Activated T-helper 1 cell treated with anti-CD3 and anti-CD28 coated beads, Interleukin-2, amount 50 U/mL, for 16 hours (primary cell): ENCODE measurements at places on chromosomes 2 and 18.

DNA sequence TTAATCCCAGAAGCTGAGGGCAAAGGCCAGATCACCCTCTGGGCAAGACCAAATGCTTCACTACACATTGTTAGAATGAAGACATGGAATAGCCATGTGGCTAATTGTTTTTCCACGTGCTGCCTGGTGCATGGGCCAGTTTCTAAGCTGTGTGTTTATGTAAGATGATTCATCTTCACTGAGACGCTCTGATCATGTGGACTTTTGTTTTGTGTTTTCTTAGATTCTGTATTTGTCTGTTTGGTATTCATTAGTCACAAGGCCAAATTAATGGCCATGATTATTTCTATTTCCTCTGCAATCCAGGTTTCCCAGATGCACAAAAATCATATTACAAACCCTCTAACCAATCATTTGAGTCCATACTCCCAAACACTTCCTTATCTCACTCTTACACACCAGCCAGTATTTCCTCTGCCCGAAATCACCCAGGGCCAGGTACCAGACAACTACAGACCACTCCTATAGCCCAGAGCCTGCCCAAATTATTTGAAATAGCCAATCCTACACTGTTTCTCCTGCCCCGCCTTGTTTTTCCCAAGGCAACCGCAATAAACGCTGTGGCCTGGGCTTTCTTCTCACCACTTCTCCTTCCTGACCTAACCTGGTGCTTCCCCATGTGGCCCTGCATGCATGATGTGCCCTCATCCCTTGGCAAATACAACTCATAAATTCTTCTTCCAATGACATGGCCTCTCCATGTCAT is 94.2 kb upstream of the SP3 start:
- DNase-seq, result no peak

DNA sequence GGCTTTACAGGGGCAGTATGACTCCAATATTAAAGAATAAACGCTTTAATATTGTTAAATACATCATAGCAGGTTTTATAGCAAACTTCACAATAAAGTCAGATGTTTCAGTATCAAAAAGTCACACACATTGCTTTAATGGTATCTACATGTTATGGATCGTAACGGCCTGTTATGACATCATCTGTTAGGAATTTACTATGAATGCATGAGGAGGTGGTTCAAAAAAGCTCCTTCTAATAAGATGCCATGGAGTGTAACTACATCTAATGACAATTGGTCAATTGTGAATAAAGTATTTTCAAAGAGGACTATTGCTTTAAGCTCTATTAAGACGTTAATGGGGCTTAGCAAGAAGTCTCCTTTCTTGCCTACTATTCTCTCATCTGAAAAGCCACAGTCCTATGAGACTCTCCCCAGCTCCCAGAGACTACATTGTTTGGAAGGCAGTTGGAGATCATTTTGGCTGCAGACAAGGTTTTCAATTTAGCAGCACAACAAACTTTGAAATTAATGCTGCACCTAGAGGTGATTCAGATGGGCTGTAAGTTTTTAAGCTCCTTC is 300.7 kb upstream of the MEIS1 start:
- no peak for DNase-seq

DNA sequence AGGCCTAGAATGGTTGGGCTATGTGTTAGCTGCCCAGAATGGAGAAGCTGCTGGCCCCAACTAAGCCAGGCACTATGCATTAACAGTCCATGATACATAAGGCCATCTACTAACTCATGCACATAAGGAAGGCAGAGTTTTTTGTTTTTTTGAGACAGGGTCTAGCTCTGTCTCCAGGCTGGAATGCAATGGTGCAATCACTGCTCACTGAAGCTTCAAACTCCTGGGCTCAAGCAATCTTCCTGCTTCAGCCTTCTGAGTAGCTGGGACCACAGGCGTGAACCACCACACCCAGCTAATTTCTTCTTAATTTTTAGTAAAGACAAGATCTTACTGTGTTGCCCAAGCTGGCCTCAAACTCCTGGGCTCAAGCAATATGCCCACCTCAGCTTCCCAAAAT is 37.6 kb downstream of the GPR45 start:
- no peak for DNase-seq

- peak; percentile 42 for DNase-seq
Measured at GRCh38 chr2:147182260-147182659, 662.6 kb upstream of the ACVR2A start.

GRCh38 chr18:58349650-58350049 is 279.2 kb downstream of the ALPK2 start:
- no peak for DNase-seq

- no peak for DNase-seq
Measured at GRCh38 chr2:120612931-120613330, 122.7 kb upstream of the GLI2 start.

DNA sequence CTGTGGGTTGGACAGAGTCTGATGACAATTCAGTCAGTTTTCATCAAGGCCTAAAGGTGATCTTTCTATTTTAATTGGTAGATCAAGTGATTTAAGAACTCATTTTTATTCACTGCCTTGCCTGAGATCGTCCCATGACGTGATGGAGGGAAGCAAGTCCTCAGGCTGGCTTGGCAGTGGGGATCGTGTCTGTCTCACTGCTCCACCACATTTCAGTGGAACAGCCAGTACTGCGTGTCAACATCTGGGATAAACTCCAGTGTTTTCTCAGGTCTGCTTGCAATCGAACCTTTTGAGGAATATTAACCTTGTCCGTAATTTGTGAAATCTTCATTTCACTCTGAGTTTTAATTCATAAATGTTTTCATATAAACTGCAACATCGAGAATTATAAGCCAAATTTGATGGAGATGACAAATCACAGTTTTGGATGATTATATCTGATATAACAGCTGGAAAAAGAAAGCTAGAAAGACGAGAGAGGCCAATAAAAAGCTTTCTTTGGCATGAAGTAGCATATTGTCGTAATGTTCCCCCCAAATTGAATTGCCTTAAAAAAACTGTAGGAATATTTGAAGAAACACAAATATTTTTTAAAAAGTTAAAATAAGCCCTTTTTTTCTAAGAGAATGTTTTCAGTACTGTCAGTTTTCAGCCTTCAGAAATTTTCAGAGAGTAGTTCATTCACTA is 414.7 kb upstream of the SPRED2 start:
- no peak for DNase-seq

DNA sequence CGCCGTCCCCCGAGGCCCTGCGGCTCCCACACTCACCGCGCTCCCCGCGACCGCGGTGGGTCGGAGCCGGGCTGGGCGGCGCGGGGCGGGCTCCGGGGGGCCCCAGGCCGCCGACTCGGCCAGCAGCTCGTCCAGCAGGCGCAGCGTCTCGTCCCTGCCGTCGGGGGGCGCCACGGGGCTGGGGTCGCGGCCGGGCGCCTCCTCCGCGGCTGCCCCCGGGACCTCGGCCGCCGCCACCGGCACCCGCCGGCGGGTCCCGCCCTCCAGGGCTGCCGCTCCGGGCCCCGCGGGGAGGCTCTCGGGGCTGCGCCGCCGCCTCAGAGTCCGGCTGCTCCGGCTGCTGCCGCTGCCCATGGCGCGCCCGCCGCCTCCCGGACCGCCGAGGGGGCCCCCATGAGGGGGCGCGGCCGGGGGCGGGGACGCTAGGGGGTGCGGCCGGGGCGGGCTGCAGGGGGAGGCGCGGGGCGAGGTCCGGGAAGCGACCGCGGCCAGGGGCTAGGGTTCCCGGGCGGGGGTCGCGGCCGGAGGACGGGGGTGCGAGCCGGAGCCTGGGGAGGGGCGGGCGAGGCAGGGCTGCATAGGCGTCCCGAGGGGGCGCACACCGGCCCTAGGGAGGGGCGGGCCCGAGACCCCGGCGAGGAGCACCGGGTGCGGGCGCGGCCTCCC is at the start of gene CYS1:
Gene CYS1 (minus strand): TSS at position 542 of the 666 bp plus-strand sequence. CDS start 188 bp downstream, at position 354.
- DNase-seq, result no peak

DNA sequence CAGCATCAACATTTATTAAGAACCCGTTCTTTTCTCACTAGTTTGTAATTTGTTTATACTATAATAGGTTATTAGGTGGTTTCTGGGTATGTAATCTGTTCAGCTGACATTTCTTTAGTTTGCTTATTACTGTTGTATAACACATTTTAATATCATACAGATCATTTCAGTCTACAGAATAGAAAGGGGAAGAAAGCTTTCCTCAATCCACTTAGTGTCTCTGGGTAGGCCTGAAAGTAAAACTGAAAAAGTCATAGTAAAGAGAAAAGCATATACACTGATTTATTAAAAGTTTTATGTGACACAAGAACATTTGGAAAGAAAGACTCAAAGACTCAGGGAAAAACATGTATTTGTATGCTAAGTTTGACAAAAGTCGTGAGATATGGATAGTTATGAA is 16.8 kb upstream of the KCNJ3 start:
- DNase-seq, result no peak

DNA sequence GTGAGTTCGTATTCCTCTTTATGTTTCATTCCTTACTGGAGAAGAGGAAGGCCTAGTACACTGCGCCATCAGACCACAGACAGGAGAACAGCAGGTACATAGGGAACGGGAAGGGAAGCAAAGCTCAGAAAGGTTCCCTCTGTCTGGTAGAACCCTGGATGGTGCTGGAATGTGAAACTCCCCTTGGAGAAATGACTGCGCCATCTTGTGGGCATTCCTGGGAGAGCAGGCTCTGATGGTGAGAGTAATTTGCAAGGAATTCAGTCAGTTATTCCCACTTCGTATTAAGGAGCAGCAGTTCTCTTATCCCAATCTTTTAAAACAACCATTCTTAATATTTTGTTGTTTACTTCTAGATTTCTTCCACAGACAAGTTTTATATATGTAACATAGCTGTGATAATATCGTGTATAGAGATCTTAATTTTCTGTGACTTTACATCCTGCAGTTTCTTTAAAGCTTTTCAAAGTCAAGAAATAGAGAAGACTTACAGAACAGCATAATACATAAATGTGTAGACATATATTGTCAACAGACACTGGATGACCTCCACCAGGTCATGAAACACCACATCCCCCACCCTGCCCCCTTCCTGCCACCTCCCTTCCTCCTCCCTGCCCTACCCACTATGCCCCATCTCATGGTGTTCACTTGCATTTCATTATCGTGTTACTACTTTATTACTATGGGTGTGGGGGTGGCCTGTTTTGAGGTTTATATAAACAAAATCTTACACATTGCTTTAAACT is 83.9 kb downstream of the ARHGEF4 start:
- DNase-seq, result peak; percentile 23

- DNase-seq, result no peak
Measured at GRCh38 chr2:159996792-159997546, 65.4 kb downstream of the PLA2R1 start.

GRCh38 chr2:63792530-63792929 is 49.2 kb upstream of the UGP2 start:
- no peak for DNase-seq

DNA sequence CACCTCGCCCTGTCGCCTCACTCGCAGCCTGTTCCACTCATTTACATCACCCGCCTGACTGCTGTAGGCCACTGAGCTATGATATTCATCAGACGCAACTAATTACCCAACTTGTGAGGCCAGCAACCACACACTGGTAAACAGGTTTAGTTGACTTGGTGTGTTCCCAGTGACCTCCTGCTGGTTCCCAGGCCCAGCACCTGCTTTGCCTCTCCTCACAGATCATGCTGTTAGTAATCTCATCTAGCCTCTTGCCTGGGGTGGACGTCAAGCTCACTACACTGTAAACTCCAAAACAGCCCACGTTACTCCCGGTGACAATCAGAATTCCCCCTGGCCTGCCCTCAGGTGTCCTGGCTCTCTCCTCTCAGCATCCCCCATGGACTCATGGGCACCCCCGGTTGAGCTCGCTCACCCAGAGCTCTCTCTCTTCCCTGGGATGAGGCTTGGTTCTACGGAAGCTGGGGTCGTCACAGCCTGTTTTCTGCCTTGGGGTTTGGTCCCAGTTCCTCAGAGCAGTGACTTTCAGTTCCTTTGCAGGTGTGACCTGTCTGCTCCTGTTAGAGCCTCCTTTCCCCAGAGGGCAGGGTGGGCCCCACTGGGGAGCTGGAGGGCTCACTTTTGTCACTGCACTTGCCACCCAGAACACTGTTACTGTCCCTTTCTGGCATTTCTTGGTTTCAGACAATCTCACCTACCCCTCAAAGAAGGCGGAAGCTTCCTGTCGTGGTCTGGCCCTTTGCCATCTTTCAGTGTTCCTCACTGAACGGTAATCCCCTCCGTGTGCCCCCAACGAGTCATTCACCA is 40.3 kb downstream of the INPP5D start:
- DNase-seq, result no peak

DNA sequence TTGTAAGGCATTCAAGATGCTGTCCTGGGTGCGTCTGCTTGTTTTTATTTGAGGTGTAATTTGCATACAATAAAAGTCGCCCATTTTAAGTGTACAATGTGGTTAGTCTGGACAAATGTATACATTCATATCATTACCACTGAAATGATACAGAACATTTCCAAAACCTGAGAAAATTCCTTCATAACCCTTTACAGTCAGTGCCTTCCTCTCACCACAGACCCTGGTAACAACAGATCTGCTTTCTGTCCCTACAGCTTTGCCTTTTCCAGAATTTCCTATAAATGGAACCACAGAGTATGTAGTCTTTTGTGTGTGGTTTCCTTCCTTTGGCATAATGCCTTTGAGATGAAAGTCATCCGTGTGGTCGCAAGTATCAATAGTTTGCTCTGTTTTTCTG is 45.8 kb upstream of the NFU1 start:
- no peak for DNase-seq

DNA sequence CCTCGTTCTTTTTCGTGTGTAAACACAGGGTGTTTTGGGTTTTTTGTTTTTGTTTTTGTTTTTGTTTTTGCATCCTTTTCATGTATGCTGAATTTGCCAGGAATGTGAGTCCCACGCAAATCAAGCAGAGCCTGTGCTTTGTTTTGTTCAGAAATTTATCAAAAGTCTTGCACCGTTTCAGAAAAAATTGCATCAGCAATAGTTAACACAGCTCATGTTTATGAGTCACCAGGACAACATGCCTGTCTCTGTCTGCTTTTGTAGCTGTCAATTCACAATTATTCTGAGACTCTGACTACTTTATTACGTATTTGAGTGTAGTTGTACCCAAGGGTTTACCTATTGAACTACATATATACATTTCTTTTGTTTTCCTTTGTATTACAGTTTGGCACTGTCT is 38.3 kb downstream of the MRPL44 start:
- no peak for DNase-seq

- DNase-seq, result no peak
Measured at GRCh38 chr18:73047688-73048087, 179.9 kb upstream of the NETO1 start.

DNA sequence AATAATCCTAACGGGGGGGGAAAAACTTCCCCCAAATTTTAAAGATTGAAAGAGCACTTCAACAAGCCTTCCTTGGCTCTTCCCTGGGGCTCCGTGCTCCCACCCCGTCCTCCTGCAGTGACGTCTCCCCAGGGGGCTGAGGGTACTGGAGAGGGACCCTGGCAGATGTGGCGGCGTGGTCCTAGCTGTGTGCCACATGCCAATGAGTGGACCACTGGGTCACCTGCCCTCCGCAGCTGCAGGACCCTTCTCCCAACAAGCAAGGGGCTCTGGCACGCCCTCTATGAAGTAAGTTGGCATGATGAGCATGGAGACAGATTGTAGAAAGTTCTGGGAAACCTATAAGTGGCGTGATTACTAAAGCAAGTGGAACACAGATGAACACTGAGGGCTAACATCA is 46.7 kb downstream of the PXDN start:
- no peak for DNase-seq

- no peak for DNase-seq
Measured at GRCh38 chr2:25164561-25164960, 3.8 kb downstream of the POMC start.

- no peak for DNase-seq
Measured at GRCh38 chr2:79434362-79434761, 78.5 kb upstream of the CTNNA2 start.

GRCh38 chr2:104654811-104655210 is 199.1 kb upstream of the POU3F3 start:
- DNase-seq, result no peak

- no peak for DNase-seq
Measured at GRCh38 chr18:50113726-50114125, 81.2 kb downstream of the MYO5B start.

GRCh38 chr2:18957909-18958308 is 368.5 kb upstream of the NT5C1B start:
- no peak for DNase-seq
